ENCODE measurements at places on chromosomes 13 and 19. TPM values are rescaled to one million over a fixed set of nuclear protein-coding genes. Genes with fewer than 3 reads are reported as not detected.

GRCh38 chr13:97537110-97537509, 103.1 kb downstream of the RAP2A start:
- no peak for DNase-seq
- no peak overlapping the region for H3K4me3 ChIP-seq
- no peak overlapping the region for H3K27ac ChIP-seq
- no peaks in the 10 kb centered on the region for H3K4me1 ChIP-seq

The GSX1 gene
- not detected for polyA plus RNA-seq

DNA sequence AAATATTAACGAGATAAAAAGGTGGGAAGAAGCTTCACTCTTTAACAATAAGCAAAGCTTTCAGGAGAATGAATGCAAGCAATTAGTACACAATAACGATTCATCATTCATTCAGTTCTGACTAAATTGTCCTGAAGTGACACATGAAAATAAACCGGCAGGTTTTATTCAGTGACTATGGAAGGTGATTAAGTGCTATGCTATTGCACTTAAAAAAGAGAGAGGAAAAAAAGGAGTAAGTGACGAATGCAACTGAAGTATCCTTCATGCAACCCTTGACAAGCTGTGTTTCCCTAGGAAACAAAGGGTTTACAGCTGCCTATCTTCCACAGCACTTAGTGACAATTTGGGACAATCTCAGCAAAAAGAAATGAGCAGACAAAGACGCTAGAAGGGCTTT, 1.4 kb downstream of the LIG4 start:
- H3K27me3 ChIP-seq, result peaks cover 3% of the 10 kb centered on the region
- DNase-seq, result no peak
- H3K4me1 ChIP-seq, result peaks cover 26% of the 10 kb centered on the region
- H3K36me3 ChIP-seq, result peaks cover 21% of the 10 kb centered on the region
- H3K4me3 ChIP-seq, result peak overlapping the region; percentile 78

DNA sequence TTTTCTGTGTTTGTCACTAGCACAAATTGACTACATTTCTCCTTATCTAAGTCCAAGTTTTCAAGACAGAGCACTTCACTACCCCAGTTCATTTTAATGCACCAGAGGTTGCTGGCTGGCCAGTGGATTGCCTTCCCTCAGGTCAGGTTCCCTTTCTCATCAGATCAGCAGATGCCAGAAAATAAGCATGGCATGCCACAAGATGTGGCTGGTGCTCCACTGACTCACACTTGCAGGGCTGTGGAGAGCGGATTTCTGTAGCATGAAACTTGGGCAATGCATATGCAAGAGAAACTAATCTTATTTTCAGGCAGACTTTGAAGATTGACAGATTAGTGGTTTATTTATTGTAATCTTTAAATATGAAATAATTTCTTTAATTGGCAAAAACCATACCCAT, 79.5 kb downstream of the RUBCNL start:
- H3K27me3 ChIP-seq, result no peaks in the 10 kb centered on the region
- H3K36me3 ChIP-seq, result peaks cover 10% of the 10 kb centered on the region
- no peak overlapping the region for H3K4me3 ChIP-seq

The FPR3 gene
- polyA plus RNA-seq, result not detected

The PSG2 gene
- polyA plus RNA-seq, result not detected

The GIPC1 gene
- 33.5 TPM for polyA plus RNA-seq

GRCh38 chr13:98746968-98747367, 5.5 kb downstream of the SLC15A1 start:
- peaks cover 3% of the 10 kb centered on the region for H3K36me3 ChIP-seq
- H3K27ac ChIP-seq, result no peak overlapping the region
- no peaks in the 10 kb centered on the region for H3K4me1 ChIP-seq

DNA sequence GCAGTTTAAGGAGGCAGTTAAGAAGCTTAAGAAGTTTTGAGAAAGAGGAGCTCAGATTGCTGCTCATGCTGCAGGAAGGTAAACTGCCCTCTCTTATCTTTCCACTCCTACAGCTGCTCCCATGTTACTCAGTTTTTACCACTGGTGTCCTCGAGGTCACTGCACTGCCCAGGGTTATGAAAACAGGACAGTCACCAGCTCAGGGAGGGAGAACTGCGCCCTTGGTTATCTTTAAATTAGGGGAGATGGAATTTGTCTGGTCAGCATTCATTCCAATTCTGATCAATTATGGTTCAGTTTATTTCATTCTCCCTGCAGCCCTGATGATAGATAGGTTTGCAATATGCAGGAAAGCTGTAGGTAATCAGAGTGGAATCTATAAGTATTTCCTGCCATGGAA, 10.8 kb upstream of the SLC46A3 start:
- no peaks in the 10 kb centered on the region for H3K36me3 ChIP-seq
- H3K4me1 ChIP-seq, result no peaks in the 10 kb centered on the region
- no peak overlapping the region for H3K4me3 ChIP-seq
- H3K27ac ChIP-seq, result no peak overlapping the region
- no peak for DNase-seq

GRCh38 chr13:34533941-34534340, 408.1 kb upstream of the NBEA start:
- no peak for DNase-seq
- H3K4me3 ChIP-seq, result no peak overlapping the region
- H3K27me3 ChIP-seq, result no peaks in the 10 kb centered on the region
- H3K27ac ChIP-seq, result no peak overlapping the region

- H3K4me1 ChIP-seq, result no peaks in the 10 kb centered on the region
- no peaks in the 10 kb centered on the region for H3K36me3 ChIP-seq
- peaks cover 13% of the 10 kb centered on the region for H3K27me3 ChIP-seq
- H3K27ac ChIP-seq, result no peak overlapping the region
- no peak for DNase-seq
Measured at GRCh38 chr13:112181336-112182067, 114.6 kb downstream of the SOX1 start.
